ELF-1 (cell line): ENCODE measurements at places on chromosomes 4 and X.
A peak's percentile ranks its signal among the peaks of the same experiment; 100 is the strongest.

- DNase-seq: no peak
Measured at GRCh38 chr4:46922205-46922604, 13.2 kb upstream of the COX7B2 start.

- no peak for DNase-seq
Measured at GRCh38 chr4:2887343-2887742, 43.7 kb downstream of the ADD1 start.

- DNase-seq: no peak
Measured at GRCh38 chr4:131337936-131338335, 1811.2 kb upstream of the PCDH10 start.

DNA sequence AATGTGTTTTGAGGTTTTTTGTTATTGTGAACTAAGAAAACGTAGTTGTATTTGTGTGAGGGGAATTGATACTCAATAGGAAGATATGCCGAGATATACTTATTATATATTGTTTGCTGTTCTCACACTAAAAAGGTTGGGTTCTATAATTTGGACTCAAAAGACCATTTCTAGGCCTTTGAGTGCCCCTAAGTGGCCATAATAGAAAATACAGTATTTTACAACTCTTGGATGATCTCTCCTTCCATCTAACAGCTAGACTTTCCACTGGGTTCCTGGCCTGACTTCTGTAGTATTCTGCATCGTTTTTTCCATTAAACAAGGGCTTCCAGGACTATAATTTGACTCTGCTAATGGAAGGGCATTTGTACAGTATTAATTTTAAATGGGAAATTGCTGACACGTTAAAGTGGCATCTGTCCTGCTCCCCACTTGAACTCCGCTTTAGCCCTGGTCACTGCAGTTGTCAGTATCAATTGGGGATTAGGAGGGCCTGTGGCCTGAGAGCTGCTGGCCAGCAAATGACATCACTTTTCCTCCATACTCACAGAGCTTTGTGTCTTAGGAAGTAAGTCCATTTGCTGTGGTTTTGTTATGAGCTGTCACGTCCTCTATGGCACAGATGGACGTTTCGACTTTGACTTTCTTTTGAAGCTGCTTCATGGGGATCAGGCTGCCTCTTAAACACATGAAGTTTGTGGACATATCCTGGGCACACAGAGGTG is 176.9 kb downstream of the SLIT2 start:
- no peak for DNase-seq

GRCh38 chrX:17923546-17923945 is 62.4 kb upstream of the RAI2 start:
- DNase-seq: no peak

- no peak for DNase-seq
Measured at GRCh38 chrX:116379854-116380253, 56.6 kb upstream of the SLC6A14 start.

DNA sequence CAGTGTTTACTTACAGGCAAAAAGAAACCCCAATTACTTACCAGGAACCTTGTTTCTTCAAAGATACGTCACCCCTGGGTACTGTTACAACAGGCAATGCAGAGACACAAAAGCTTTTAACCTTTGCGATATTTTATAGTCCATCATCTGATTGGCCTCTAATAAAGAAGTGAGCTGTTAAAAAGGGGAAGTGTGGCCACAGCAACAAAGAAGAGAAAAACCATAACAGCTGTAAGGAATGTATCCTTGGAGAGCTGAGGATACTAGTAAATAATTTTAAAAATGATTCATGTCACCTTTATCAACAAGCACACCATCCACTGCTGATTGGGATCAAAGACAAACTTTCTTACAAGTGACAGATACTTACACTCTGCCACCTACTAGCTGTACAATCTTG is 14.1 kb downstream of the GABRA4 start:
- DNase-seq: no peak

GRCh38 chr4:79598801-79599200 is 190.8 kb upstream of the GK2 start:
- DNase-seq: no peak

GRCh38 chrX:41019041-41019392 is 66.2 kb upstream of the USP9X start:
- DNase-seq: no peak

DNA sequence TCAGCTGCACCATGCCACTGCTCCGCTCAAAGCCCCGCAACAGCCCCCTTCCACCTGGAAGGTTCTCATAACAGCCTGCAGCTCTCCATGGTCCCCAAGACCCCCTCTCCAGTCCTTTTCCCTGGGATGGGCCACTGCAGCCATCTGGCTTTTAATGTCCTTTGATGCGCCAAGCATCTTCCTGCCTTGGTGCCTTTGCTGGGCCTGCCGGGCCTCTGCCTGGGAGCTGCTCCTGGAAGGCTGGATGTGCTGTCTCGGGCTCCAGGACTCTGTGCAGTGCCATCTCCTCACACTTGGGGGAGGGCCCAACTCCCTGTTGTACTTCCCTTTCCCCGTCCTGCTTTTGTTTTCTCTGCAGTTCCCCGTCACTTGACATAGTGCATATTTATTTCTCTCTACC is 60.3 kb downstream of the TAPT1 start:
- no peak for DNase-seq

- no peak for DNase-seq
Measured at GRCh38 chr4:185774845-185775680, 36.9 kb downstream of the SORBS2 start.

DNA sequence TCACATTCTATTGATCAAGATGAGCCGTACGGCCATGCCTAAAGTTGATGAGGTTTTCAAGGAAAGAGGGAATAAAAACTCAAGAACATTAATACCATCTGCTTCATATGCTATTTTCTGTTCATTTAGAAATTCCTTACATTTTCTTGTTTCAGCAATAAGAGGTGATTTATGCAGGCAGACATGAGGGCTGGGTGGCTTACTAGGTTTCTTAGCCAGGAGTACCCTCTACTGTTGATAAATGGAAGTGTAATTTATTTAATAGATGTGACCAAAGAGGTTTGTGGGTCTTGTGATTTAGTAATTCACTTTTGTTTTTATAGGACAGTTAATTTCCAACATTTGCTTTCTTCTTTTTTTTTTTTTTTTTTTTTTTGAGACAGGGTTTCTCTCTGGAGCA is 6.4 kb upstream of the SMIM9 start:
- no peak for DNase-seq

DNA sequence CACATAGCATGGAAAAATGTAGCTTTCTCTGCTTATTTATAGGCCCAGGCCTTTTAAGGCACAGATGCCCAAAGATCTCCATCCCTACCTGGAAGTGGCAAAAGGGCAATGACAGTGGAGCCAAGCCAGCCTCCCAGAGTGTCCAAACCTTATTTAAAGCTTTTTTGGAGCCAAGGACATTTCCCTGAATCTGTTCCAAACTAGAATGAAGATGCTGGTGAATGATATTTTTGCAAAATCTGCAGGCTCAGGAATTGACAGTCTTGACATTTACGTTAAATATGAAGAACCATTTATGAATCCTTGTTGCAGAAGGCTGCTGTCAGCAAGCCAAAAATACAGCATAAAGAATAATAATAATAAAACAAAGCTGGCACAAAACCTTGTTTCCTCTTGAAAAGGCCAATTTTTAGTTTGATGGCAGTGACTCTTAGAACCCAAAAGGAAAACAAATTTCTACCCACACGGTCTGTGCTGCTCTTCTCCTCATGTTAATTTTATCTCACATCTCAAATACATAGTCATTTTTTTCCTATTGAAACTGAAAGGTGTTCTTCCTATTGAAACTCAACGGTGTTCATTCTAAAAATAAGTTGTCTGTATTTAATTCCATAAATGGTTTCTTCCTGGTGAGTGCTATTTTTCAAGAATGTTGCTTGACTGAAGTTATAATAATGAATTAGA is 206.3 kb upstream of the TBL1X start:
- no peak for DNase-seq

DNA sequence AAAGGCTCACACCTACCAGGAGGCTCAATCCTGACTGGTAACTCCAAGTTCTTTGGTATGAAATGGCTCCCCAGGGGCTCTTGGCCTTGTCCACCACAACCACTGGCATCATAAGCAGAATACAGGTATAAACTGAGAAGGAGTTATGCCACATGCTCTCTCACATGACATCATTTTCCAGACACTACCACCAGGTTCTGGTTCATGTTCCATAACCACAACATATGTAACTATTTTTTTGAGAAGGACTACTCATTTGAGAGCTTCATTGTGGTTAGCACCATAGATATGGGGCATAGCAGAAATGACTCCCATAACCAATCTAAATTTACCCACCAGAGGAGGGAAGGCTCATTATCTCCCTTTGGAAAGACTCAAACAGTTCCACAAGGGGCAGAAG is 19.6 kb downstream of the PRDM5 start:
- DNase-seq: no peak

DNA sequence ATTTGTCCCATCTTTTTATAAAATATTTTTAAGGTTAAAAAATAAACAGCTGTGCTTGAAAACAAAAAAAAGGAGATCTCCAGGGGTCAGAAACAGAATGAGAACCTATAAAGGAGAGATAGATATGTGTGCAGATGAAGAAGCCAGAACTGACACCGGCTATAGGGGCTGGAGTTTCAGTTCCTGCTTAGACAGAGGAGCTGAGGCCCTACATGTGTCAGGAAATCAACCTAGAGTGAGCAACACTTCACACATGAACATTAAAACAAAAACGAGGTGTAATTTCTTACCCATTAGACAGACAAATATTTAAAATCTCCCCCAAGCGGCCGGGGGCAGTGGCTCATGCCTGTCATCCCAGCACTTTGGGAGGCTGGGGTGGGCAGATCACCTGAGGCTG is 17.8 kb upstream of the HUWE1 start:
- no peak for DNase-seq

- DNase-seq: no peak
Measured at GRCh38 chrX:29419774-29420553, 795.4 kb upstream of the MAGEB2 start.

GRCh38 chrX:39125834-39126233 is 324.6 kb downstream of the MID1IP1 start:
- DNase-seq: no peak

GRCh38 chr4:74531963-74532794 is 87.2 kb downstream of the AREG start:
- DNase-seq: peak; percentile 28

DNA sequence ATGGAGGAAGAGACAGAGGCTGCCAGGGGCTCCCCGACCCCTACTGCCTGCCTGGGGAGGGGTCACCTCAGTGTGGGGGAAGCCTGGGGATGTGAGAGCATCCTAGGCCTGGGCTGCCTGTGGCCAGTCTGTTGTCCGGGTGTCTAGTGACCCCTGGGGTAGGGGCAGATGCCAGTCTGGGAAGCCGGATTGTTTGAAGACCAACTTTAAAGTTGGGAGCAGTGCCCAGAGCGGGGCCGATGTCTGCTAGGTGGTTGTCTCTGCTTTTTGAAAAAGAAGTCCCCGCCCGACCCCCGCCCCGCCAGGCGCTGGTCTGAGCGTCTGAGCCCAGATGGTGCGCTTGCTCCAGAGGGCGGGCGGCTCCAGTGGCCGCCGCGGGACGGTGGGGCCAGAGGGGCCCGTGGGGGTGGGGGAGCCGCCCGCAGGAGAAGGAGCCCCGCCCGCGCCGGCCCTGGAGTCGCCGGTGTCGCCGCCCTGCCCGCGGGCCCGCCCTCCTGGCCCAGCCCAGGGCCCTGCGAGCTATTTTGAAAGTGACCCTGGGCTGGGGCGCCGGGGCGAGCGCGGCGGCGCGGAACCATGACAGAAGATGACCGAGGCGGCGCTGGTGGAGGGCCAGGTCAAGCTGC is at the start of gene DOK7:
Gene DOK7 (plus strand): TSS at position 517 of the 626 bp plus-strand sequence. CDS start 70 bp downstream, at position 587.
- DNase-seq: no peak

GRCh38 chrX:9560219-9560618 is 95.4 kb downstream of the TBL1X start:
- DNase-seq: no peak

GRCh38 chrX:41005445-41005992 is 79.7 kb upstream of the USP9X start:
- peak; percentile 52 for DNase-seq

DNA sequence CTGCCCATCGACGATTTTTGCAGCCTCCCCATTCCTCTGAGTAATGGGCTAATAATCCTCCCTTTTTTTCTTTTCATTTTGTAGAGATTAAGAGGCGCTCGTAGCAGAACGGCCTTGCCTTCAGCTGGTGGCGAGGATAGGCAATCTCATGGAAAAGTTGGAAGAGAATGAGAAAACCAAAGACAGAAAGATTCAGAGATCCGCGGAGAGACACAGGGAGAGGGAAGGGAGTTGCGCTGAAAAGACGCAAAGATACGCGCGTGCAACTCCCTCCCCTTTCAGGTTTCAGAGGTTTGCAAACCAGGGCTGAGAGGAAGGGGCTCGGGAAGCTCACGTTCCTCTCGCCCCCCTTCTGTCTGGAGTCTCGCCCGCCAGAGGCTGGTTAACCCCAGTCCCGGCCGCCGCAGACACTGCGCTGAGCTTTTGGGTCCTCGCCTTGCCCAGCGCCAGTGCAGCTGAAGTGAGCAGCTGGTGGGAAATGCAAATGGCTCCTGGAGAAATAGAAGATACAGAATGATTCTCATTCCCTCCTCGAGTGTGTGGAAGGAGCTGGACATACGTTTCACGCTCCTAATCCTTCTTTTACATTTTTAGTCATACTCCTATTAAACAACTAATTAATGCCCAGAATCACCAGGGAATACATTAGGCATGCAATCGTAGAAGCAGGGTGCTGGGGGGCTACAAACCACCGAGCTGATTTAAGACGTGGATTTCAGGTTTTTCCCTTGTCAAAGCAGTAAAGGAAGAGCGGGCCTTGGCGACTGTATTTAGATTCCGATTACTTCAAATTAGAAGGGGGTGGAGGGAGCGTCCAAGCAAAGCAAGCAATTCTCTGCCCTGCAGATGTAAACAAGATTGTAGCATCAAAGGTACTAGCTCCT is 16.6 kb upstream of the PITX2 start:
- peak; percentile 71 for DNase-seq

- no peak for DNase-seq
Measured at GRCh38 chr4:68654946-68655721, 15.3 kb downstream of the UGT2B15 start.

- no peak for DNase-seq
Measured at GRCh38 chrX:55490121-55490520, 473 bp upstream of the USP51 start.

DNA sequence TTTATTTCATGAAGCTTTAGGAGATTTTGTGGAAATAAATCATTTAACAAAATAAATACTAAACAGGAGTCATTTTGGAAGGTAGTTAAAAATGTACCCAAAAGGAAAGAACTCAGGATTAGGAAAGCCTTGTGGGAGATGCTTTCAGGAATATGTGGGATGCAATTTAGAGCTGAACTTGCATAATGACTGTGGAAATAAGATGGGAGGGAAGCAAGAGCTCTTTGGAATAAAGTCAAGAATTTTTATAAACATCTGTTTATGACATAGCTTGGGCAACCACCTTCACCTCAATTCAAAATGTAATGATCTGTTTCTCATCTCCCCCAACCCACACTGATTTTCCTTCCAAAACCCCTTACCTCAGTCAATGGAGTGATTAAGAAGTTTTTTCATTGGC is 623.8 kb downstream of the FAT4 start:
- no peak for DNase-seq

- no peak for DNase-seq
Measured at GRCh38 chr4:180581061-180581460, 1662.1 kb upstream of the TENM3 start.

- peak; percentile 19 for DNase-seq
Measured at GRCh38 chr4:119314356-119314755, 7.6 kb downstream of the FABP2 start.

GRCh38 chr4:80140194-80140593 is 57.1 kb upstream of the PRDM8 start:
- no peak for DNase-seq

GRCh38 chr4:103853627-103854026 is 133.8 kb upstream of the TACR3 start:
- DNase-seq: no peak

GRCh38 chrX:130091980-130092522 is 18.2 kb downstream of the ELF4 start:
- DNase-seq: peak; percentile 60
